Activated effector memory CD4-positive, alpha-beta T cell treated with Interleukin-2 at 50 U/mL for 16 hours (primary cell): ENCODE measurements at places on chromosomes 3 and 15.

DNA sequence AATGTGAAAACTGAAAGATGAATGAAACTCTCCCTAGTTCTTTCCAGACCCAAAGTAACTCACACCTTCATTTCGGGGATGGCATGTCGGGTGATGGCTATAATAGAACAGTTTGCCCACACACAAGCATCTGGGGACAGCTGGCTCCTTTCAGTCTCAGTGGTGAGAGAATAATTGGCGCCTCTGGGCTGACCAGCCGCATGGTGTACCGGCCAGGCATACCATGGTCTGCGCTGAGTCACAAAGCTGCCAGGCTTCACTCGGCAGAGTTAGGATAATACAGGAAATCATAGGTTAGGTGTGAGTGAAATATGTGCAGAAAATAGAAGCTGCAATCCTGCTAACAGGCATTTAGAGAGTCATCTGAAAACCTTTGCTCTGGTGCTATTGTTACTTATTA is 80.4 kb upstream of the IGF1R start:
- no peak for DNase-seq

GRCh38 chr3:54193093-54193492 is 70.7 kb downstream of the CACNA2D3 start:
- DNase-seq: no peak

DNA sequence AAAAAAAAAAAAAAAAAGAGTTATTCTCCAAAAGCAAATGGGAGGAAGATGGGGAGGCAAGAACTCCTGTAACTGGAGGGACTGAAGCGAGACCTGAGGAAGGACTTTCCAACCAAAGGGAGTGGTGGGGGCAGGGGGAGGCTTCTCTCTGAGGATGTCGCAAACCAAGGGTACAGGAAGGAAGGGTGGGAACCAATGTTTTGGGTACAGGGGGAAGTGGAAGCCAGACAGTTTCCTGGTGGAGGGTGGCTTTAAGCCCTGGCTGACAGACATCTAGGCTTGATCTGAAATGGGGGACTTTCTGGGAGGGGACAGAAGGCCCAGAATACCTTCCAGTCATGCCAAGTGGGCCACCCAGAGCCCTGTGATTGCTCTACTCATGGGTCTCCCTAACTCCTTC is 27.0 kb downstream of the VIPR1 start:
- DNase-seq: peak; percentile 16

GRCh38 chr15:55587321-55588069 is 650 bp downstream of the PYGO1 start:
- DNase-seq: no peak
